Activated CD4-positive, alpha-beta T cell treated with anti-CD3 and anti-CD28 coated beads, Interleukin-2, amount 10 ng/mL, durations not matched to agents 7 days and 5 days (primary cell): ENCODE measurements at places on chromosomes 6 and 20.

DNA sequence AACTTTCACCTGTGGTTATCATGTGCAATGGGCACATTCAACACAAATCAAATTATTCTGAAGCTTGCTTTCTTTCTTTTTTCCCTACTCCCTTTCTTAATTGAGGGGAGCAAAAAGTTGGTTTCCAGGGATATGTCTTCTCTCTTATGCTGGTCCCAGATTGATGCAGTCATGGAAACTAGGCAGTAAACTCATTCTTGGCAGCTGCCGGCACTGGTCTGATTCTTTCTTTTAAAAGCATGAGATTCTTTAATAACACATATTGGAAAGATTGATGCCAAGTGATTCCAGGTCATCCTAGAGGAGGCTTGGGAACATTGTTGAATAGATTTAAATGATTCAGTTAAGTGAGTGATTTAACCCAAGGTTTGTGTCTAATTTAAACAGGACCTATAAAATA, 29.0 kb downstream of the PTPRA start:
- no peak for DNase-seq

GRCh38 chr6:42140756-42141602, 1.4 kb downstream of the C6orf132 start:
- no peak for DNase-seq

GRCh38 chr6:40299681-40300080, 287.5 kb downstream of the LRFN2 start:
- DNase-seq: no peak

DNA sequence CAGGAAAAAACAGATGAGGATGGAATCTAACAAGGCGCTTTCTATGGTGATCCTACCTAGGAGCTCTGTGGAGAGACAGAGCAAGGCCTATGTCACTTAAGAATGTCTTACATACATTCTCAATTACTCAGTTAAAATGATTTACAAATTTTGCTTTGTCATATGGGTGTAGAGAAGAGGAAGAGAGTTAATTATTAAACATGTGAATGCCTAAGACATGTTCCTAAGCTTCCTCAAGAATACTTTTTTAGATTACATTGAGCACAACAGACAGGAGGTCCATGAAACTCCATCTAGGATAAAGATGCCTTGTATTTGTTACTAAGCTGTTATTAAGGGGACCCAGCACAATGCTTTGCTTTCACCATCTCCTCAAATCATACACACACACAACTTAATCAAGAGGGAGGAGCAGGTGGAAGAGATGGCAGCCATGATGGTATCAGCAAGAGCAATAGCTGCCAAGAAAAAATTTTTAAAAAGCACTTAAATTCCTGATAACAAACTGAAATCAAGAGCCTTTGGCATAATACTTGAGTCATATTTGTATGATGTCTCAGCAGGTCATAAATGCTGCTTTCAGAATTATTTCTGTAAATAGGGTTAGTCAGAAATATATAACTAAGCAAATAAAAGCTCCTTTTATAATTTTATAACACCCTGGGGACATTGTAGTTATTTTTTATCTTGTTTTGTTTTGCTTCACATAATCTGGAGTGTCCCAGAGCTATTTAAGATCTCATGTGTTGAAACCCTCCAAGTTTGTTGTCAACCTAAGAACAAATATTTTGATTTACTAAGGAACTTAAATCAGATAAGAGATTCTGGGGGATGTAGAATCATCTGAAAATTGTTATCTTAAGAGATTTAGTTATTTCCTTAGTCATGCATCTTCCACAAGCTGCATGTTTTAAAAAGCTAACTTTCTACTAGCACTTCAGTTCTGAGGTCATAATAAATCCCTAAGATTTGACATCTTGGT, 70.0 kb upstream of the CD2AP start:
- no peak for DNase-seq
